ENCODE measurements at places on chromosomes 5 and 9. TPM values are rescaled to one million over a fixed set of nuclear protein-coding genes. Genes with fewer than 3 reads are reported as not detected.

GRCh38 chr5:111063709-111064322 is 7.7 kb upstream of the TSLP start:
- H3K27me3 ChIP-seq = peaks cover 42% of the 10 kb centered on the region
- no peak overlapping the region for H3K4me3 ChIP-seq
- H3K27ac ChIP-seq = no peak overlapping the region
- no peaks in the 10 kb centered on the region for H3K4me1 ChIP-seq
- peak; percentile 18 for DNase-seq

DNA sequence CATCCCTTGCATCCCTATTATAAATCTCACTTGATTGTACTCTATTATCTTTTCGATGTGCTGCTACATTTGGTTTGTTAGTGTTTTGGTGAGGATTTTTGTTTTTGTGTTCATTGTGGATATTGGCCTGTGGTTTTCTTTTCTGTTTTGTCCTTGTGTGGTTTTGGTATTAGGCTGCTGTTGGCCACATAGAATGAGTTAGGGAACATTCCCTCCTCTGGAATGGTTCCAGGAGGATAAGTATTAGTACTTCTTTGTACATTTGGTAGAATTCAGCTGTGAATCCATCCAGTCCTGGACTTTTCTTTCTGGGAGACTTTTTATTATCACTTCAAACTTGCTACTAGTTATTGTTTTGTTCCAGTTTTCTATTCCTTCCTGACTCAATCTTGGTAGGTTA is 287.2 kb downstream of the CWC27 start:
- H3K36me3 ChIP-seq = no peaks in the 10 kb centered on the region
- peaks cover 2% of the 10 kb centered on the region for H3K27me3 ChIP-seq
- no peak overlapping the region for H3K27ac ChIP-seq
- no peak overlapping the region for H3K4me3 ChIP-seq

- H3K36me3 ChIP-seq = no peaks in the 10 kb centered on the region
- H3K27me3 ChIP-seq = peaks cover 7% of the 10 kb centered on the region
- H3K4me3 ChIP-seq = no peak overlapping the region
These were observed 160.0 kb downstream of the TMEM161B start for GRCh38 chr5:88108490-88109279.

The COL23A1 gene
- total RNA-seq = not detected

The TAF11L10 gene
- not detected for total RNA-seq
